ENCODE measurements at places on chromosomes 7 and 10.

GRCh38 chr10:3494838-3495230 is 290.2 kb downstream of the KLF6 start:
- no peak for DNase-seq

DNA sequence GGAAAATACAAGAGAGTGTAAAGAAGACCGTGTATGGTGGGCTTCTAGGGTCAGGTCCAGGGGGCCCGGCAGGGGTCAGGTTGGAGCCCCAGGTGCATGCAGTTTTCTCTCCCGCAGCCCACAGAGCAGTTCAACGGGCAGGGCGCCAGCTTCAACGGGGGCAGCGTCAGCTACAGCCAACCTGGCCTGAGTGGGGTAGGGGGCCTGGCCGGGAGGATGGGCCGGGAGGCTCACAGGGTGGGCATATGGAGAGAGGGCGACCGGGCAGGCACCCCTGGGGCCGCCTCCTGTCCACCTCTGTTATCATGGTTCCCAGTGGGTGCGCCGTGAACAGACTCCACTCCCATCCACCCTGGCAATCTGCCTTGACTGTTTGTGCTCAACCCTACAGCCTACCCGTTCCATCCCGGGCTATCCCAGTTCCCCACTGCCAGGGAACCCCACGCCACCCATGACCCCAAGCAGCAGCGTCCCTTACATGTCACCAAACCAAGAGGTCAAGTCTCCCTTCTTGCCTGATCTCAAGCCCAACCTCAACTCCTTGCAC is 11.5 kb downstream of the ZMIZ2 start:
- DNase-seq, result no peak

- no peak for DNase-seq
Observed at GRCh38 chr10:5034588-5034987, 30.9 kb upstream of the AKR1C2 start.

DNA sequence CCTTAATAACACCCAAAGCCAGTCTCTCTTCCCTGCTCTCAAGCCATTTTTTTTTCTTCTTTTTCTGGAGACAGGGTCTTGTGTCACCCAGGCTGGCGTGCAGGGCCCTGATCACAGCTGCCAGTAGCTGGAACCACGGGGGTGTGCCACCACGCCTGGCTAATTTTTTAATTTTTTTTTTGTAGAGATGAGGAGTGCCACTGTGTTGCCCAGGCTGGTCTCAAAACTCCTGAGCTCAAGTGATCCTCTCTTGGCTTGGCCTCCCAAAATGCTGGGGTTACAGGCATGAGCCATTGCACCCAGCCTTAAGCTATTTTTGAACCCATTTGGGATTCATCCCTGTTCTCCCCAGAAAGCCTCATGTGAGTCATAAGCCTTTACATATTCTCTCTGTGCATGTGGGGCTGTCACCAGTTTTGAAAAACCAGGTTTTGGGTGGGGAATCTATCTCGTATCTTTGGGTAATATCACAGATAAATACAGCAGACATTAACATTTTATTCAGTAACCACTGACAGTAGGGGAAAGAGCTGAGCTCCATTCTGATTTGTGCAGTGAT is 15.5 kb downstream of the ZNF487 start:
- DNase-seq, result no peak

GRCh38 chr10:12628964-12629766 is 279.8 kb downstream of the CAMK1D start:
- DNase-seq, result no peak

DNA sequence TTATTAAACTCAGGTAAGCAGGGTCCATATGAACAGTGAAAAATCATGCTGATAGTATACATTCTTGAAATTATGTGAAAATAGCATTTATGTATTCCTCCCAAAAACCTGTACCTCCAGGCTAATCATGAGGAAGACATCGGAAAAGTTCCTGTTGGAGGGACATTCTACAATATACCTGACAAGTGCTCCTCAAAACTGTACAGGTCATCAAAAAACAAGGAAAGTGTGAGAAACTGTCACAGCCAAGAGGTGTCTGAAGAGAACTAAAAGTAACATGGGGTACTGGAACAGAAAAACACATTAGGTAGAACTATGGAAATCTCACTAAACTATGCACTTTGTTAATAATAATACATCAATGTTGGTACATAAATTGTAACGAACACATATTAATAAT is 326.7 kb downstream of the CRPPA start:
- DNase-seq, result no peak

DNA sequence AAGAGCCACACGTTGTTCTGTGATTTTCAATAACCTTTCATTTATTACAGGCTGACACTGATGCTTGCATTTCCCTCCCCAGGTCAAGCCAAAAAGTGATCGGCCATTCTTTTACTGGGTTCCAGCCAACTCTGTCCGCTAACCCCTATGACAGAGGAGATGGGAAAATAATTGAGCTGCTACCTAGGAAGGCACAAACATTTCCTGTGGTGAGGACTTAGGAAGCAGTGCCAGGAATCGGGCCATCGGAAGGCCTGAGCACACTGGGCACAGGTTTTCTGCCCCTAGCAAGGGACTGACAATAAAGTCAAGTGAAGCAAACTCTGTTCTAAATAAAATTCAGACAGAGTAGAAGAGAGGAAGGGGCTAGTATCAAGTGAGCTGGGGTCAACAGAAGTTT is 313.0 kb upstream of the AOAH start:
- DNase-seq, result no peak

DNA sequence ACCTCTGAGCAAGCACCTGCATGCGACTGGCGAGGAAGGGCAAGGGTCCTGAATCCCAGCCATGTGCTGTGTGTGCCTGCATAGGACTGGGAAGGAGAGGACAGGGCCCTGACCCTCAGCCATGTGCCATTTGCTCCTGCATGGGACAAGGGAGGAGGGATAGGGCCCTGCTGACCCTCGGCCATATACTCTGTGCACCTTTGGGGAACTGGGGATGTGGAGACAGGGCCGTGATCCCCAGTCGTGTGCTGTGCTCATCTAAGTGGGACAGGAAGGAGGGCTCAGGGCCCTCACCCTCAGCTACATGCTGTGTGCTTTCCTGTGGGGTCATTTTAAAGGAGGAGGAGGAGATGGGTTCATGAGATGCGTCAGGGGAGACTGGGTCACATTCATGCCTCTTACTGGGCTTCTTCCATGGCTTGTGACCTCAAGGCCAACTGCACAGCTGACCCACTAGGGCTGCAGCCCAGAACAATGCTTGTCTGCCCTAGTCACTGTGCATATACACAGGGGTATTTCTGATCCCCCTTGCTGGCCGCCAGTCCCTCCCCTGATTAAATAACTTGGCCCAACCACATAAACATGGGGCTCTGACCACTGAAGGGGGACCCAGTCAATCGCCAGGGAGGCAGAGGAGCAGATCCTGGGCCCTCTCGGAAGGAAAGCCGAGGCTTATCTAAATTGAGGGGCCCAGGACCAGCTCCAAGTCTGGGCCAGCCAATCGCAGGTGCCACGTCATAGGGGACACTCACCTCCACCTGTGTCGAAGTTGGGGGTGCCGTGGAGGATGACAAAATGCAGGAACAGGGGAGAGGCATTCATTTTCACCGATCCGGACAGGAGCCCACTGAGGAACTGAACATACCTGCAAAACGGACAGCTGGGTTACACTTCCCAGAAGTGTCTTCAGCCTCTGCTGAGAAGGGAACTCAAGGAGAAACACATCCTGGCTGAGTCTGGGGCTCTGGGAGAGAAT is 167.3 kb downstream of the TNS3 start:
- DNase-seq, result no peak

GRCh38 chr10:68997211-68997610 is 8.6 kb downstream of the KIFBP start:
- no peak for DNase-seq

DNA sequence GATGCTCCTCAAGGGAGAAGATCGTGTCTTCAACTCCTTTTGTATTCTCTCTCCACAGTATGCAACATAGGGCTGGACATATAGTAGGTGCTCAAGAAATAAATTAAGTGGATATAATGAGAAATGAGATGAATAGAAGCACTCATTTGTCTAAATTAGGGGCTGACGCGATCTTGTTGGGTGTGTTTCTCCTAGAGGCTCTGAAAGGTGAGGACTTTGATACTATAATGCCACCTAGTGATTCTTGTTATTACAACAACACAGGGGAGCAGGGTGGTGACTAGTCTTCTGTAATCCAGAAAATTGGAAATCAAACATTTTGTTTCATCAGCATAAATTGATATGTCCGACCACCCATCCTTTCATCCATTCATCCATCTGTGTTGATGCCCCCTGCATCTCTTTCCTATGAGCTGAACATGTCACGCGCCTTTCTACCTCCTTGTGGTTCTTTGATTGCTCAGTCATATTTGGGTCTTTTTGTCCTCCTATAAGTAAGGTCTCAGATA is 3.5 kb upstream of the CFAP58 start:
- peak; percentile 79 for DNase-seq

GRCh38 chr10:132665946-132666704 is 119.8 kb downstream of the NKX6-2 start:
- DNase-seq, result no peak

DNA sequence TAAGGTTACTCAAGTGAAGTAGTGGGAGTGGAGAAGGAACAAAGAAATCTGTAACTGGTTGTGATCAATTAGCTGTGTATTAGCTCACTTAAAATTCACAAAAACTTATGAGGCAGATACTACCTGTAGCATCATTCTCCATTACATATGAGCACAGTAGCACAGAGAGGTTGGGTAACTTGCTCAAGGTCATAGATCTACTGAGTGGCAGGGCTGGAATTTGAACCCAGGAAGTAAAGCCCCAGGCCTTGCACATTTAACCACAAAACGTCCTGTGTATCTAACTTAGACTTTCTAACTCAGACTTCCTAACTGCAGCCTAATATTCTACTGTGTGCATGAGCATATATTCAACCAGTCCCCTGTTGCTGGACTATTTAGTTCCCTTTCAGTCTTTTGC is 5.6 kb upstream of the SLF2 start:
- DNase-seq, result no peak

DNA sequence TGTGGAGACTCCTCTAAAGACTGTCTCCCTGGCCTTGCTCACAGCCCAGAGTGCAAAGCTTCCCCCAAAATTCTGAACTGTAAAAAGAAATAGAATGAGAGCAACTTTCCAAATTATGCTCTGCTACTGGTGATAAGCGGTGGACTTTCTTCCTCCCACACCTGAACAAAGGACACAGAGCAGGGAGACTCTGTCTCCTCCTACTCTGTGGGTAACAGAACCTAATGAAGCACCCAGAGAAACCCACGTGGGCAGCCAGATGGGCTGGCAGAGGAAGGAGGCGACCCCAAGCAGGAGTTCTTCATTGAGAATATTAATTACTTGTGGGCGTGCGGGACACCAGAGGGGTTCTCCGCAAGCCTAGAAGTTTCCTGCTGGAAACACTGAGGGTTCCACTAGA is 139.5 kb downstream of the KMT2E start:
- no peak for DNase-seq

GRCh38 chr10:128064970-128065580 is 61.1 kb downstream of the MKI67 start:
- DNase-seq, result no peak

GRCh38 chr10:49029666-49030065 is 85.7 kb downstream of the VSTM4 start:
- no peak for DNase-seq

GRCh38 chr7:98745722-98746318 is 124.0 kb downstream of the TMEM130 start:
- DNase-seq, result no peak

GRCh38 chr10:18737236-18737635 is 78.0 kb downstream of the ARL5B start:
- DNase-seq, result no peak

- no peak for DNase-seq
Observed at GRCh38 chr10:121459622-121460453, 138.4 kb downstream of the FGFR2 start.

DNA sequence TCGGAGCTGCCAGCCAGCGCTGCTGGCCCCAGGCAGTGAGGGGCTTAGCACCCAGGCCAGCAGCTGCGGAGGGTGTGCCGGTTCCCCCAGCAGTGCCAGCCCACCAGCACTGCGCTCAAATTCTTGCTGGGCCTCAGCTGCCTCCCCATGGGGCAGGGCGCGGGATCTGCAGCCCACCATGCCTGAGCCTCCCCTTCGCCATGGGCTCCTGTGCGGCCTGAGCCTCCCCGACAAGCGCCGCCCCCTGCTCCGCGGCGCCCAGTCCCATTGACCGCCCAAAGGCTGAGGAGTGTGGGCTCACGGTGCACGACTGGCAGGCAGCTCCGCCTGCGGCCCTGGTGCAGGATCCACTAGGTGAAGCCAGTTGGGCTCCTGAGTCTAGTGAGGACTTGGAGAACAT is 525.0 kb downstream of the PTPRN2 start:
- no peak for DNase-seq

- no peak for DNase-seq
Observed at GRCh38 chr7:37408291-37409228, 40.1 kb downstream of the ELMO1 start.

- no peak for DNase-seq
Observed at GRCh38 chr7:27112955-27113949, 10.8 kb upstream of the HOXA2 start.

GRCh38 chr7:4013793-4014192 is 668.3 kb upstream of the FOXK1 start:
- no peak for DNase-seq

GRCh38 chr7:47337531-47337930 is 244.4 kb downstream of the TNS3 start:
- no peak for DNase-seq

DNA sequence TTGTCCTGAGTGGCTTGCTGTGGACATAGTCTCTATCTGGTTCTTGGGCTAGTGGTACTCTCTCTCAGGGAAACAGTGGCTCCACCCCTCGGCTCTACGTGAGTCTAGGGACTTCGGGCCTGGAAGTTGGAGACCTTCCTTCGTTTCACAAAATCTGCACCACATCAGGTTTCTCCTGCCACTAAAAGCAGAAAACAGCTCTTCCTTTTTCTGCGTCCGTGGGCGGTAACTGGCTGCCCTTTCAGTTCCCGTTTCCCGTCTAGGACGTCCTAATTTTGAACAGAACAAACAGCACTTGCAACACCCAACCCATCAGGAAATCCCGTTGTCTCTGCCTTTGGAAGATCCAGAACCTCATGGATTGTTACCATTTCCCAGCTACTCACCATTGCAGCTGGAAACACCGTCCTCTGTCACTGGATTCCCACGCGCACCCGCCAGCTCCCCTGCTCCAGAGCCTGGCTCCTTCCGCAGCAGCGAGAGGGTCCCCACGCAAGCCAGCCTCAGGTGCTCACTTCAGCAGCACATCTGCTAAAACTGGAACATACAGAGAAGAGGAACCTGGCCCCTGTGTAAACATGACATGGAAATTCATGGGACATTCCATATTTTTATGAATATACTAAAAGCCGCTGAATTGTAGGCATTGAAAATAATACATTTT is 311.4 kb upstream of the AKR1E2 start:
- no peak for DNase-seq

- no peak for DNase-seq
Observed at GRCh38 chr7:38870147-38870546, 38.8 kb downstream of the VPS41 start.

- DNase-seq, result no peak
Observed at GRCh38 chr7:34734771-34735170, 76.8 kb downstream of the NPSR1 start.

- DNase-seq, result no peak
Observed at GRCh38 chr7:149616898-149617297, 119.3 kb upstream of the ZNF746 start.

GRCh38 chr7:100825215-100825671 is 2.1 kb downstream of the EPHB4 start:
- no peak for DNase-seq

All from brain (organoid and tissue), 16 donors.